EL (cell line): ENCODE measurements at places on chromosomes 2 and 18.

GRCh38 chr2:236014408-236015131 lies 153.6 kb downstream of the GBX2 start:
- DNase-seq, result no peak

- peak; percentile 16 for DNase-seq
These were observed 2.0 kb downstream of the IKZF2 start for GRCh38 chr2:213149294-213149875.

DNA sequence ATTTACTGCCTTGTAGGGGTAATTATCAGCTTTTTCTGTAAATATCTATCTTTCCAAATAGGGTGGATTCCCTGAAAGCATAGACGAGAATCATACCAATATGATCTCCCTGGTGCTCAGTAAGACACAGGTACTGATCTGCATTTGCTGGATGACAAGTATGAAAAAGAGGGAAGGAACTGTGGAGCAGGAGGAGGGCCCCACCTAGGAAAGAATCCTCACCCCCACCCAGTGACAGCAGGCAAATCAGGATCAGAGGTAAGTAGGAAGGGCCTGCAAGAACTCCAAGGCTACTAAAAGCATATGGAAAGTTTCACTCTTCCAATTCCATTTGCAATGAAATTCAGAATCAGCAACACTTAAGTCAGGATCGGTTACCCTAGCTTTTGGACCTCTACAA lies 42.3 kb downstream of the METTL8 start:
- DNase-seq, result no peak

DNA sequence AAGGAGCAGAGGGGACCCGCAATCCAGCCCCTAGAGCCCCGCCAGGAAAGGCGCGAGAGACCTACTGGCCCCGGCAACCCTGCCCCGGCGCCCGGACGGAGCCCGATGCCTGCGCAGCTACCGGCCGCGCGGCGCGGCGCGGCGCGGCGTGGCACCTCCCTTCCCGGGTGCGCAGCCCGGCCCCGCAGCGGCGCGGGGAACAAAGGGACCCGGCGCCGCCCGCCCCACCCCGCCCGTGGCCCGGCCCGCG lies 307 bp downstream of the CDH2 start:
- no peak for DNase-seq

GRCh38 chr2:165698444-165698884 lies 95.6 kb downstream of the GALNT3 start:
- peak; percentile 30 for DNase-seq

DNA sequence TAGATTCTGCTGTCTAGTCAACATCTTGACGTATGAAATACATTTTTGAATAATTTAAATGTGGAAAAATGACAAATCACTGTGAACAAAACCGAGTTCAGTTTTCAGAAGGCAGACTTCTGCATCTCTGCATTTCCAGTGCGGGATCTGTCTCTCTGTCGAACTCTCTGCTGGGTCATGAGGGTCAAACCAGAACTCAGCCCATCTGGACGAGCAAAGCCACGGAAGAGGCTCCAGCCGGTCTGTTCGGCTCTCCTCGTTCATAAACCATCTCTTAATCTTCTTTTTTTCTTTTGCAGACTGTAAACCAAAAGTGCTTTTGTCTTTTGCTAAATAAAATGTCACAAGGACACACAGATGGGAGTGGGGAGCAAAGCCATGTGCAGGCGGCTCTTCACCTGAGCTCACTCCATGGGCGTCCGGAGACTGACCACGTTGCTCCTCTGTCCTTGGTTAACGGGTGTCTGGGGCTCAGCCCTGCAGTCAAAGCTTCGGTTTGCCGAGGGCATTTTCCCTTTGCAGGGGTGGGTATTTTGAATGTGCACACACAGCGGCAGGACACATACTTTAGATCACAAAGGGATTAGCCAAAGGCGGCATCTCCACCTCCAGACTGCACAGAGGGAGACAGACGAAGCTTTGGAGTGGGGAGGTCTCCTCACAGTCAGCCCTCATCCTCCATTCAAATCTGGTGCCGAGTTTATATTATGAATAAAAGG lies 737.9 kb upstream of the SALL3 start:
- no peak for DNase-seq
